AG04449 (cell line): ENCODE measurements at places on chromosomes 5 and 9.

DNA sequence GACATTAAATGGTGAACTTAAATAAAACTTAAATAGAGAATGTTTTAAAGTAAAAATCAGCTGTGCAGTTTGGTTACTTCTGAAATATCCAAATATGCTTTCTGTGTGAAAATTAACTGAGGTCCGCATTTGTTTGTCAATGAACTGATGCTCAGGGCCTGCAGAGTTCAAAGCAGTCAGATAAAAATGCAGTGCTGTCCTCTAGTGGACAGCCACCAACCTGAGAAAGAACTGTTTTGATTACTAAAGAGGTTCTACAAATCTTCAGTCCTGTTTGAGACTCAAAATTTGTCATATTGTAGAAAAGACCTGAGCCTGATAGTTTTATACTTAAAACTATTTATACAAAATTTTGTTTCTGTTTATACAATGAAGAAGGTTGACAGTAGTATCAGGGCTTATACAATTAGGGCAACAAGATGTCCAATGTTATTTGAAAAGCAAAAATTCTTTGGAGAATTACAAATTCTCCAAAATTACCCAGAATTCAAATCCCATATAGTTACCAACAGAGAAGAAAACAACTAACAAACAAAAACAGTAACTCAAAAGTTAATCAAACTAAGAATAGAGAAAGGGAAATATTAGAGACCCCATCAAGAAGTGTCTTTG, 232.3 kb upstream of the TBCA start:
- DNase-seq = no peak

DNA sequence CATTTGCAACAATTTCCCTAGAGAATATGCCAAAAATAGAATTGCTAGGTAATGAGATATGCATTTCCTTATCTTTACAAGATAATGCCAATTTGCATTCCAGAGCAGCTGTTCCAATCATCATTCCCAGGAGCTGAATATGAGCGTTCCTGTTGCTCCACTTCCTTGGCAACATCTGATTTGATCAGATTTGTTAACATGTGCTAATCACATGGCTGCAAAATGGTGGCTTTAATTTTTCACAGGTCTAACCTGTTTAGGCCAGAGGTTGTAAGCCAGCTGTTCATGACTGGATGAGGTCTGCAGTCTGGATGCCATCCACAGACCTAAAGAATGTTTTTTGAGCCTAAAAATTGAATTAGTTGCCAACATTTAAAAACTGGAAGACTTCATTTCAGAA, 220.7 kb upstream of the IL12B start:
- DNase-seq = no peak

DNA sequence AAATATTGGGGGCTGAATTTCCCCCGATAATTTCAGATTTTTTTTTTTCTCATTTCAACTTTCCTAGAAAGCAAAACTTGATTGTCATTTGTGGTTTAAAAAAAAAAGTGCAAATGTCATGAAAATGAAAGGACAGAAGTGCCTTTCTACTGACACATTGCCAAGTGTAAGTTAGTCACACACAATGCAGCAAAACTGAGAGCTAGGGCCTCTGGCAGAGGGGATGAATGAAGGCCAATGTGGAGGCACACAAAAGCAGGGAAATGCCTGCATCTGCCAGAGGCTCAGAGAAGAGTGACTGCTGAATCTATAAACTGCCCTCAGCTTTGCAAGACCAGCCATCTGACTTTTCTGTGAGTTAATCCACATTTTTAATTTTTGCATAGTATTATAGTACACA, 6.8 kb upstream of the IFNA5 start:
- DNase-seq = no peak

DNA sequence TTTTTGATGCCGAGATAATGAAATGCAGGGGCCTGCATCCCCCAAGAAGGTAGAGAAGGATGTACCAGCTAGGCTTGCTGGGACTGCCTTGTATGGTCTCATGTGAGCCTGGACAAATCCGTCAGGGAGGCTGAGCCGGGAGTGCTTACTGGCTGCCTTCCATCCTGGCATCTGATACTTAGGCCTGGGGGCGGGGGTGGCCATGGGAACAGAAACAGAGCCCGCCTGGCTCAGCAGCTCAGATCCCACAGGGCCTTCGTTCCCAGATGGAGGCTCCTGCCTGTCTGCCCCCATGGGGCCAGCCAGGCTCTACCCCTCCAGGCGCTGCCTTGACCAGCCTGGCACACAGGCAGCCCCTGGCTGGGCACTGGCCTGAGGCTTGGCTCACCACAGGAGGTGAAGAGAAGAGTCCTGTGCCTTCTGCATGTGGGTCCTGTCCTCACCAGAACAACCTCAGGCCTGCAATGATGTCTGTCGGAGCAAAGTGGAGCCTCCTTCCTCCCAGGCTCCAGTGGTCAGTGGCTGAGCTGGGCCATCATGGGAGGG, 10.5 kb upstream of the SPATA31E1 start:
- DNase-seq = no peak

GRCh38 chr5:56977021-56977420, 25.1 kb upstream of the MIER3 start:
- DNase-seq = no peak

DNA sequence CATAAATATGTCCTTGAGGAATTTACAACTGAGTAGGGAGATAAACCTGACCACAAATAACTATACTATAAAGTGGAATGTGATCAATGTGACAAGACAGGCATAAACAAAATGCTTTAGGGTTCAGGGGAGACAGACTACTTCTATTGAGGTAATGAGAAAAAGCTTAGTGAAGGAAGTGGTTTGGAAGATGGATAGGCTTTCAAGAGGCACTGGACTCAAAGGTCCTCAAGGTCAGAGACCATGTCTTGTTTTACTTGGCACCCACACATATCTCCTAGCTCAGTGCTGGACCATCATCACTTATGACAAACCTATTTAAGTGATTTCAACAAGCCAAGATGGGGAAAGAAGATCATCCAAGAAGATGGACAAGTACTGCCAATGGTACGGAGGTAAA, 257.8 kb downstream of the BNC2 start:
- no peak for DNase-seq

DNA sequence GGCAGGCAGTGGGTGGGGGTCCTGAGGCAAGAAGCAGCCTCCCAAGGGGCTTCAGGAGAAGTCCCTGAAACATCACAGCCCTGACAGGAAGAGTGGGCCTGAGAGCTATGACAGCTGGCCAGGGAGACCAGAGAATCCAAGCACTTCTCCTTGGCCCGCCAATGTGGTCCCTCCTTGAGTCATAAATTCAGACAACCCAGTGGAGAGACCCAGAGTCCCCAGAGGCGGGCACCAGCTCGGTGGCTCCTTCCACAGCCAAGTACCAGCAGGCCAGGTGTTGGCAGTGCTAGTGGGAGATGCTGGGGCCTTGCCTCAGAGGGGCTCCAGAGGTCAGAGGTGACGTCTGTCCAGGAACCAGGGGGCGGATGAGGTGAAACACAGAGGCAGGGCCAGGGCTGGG, 1.6 kb upstream of the DOK3 start:
- DNase-seq = no peak

- DNase-seq = no peak
These were observed 2.6 kb downstream of the HMMR start for GRCh38 chr5:163463063-163463435.

- DNase-seq = no peak
These were observed 114.3 kb downstream of the STARD4 start for GRCh38 chr5:111398013-111398412.

DNA sequence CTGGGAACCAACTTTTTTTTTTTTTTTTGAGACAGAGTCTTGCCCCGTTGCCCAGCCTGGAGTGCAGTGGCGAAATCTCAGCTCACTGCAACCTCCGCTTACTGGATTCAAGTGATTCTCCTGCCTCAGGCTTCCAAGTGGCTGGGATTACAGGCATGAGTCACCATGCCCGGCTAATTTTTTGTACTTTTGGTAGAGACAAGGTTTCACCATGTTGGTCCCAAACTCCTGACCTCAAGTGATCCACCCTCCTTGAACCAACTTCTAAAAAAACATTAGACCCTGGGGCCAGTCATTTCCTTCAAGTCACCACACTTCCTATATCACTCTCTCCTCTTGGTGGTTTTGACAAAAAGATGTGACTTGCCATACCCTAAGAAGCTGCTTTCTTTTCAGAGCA, 10.9 kb upstream of the SHROOM1 start:
- DNase-seq = no peak

GRCh38 chr5:98110282-98110691, 663.2 kb upstream of the RGMB start:
- DNase-seq = peak; percentile 85

- peak; percentile 3 for DNase-seq
These were observed 176.7 kb upstream of the ADAMTSL1 start for GRCh38 chr9:18297056-18297841.

DNA sequence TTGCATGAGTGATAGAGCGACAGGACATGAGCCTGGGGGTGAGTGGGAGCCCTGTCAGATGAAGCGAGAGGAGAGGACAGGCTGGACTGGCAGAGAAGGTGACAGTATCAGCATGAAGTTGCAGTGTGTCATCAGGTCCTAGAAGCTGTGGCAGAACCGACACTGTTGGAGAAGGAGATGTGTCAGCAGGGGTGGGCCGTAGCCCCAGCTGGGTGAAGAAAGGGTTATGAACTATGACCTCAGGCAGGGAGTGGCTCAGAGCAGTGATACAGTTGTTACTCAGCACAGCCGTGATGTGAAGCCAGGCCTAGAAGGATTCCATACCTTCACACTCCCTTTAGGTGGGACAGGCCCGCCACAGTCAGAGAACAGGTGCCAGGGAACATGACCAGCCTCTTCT, 7.6 kb downstream of the PCYOX1L start:
- DNase-seq = no peak

- DNase-seq = no peak
These were observed 88.9 kb downstream of the SNCAIP start for GRCh38 chr5:122400938-122401337.

- no peak for DNase-seq
These were observed 51.5 kb downstream of the C5orf15 start for GRCh38 chr5:133916914-133917313.

DNA sequence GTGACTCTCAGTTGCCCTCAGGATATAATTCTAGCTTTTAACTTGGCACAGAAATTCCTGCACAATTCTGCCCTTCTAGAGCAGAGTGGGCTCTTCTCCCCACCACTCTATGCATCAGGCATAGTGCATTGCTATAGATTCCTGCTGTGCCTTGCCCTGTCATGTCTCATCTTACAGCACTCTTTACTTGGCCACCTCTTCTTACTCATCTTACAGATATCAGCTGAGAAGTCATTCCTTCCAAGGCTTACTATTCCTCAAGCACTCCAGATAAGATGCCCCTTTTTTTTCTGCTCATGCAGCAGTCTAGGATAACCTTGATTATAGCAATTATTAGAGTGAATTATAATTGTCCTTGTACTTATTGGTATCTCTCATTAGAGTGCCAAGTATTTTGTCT, 5.6 kb downstream of the FAM221B start:
- DNase-seq = no peak

GRCh38 chr5:116661419-116661818, 86.8 kb upstream of the SEMA6A start:
- no peak for DNase-seq

DNA sequence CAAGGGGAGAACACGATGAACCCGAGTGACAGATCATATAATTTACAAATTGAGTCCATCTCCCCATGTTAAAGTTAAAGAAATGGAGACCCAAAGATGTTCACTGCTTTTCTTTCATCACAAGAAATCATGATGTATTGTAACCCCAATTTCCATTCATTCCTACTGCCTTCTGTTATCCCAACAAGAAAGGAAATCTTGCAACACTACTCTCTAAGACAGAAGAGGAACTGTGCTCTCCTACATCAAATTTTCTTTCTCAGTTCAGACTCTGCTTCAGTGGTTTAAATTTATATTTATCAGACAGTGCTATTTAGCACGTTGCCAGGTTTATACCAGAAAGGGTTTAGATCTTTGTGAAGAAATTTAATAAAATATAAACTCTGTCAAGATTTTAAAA, 83.8 kb upstream of the RASA1 start:
- no peak for DNase-seq

- peak; percentile 54 for DNase-seq
These were observed 696.8 kb downstream of the SEMA5A start for GRCh38 chr5:8848997-8849594.

DNA sequence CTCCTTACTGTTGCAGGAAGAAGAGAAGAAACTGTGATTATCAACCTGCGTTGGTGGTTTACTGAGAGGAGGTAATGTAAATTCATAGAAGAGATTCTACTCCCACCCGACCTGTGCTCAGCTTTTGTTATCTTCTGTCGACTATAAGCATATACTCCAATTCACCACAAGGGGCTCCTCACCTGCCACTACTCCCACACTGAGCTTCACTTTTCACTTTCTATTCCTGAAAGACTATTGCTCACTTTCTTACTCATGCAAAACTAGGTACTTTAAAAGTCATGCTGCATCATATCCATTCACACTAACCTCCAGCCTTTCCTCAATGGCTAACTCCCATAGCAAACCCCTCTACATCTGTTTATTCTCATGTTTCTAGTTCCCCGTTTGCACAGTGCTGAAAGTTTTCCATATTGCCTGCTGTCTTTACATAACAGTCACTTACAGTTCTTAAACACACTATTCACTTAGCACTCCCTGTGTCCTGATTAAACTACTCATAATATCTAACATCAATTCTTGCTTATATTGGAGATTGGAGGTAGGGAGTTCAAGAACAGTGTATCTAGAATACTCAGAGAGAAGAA, 1062.6 kb downstream of the NR2F1-AS1 start:
- no peak for DNase-seq
